T-helper 2 cell treated with Interferon-gamma antibody and Interleukin-4, amounts not matched to agents 5 μg/mL and 100 μg/mL, for 36 hours (primary cell): ENCODE measurements at places on chromosomes 11 and 22.

GRCh38 chr11:70790671-70791300 lies 392.5 kb downstream of the CTTN start:
- H3K4me3 ChIP-seq = no peak overlapping the region
- no peaks in the 10 kb centered on the region for H3K27me3 ChIP-seq
- no peak for DNase-seq
- H3K27ac ChIP-seq = no peak overlapping the region

- peaks cover 2% of the 10 kb centered on the region for H3K36me3 ChIP-seq
- DNase-seq = peak; percentile 62
- peaks cover 20% of the 10 kb centered on the region for H3K27me3 ChIP-seq
Measured at GRCh38 chr22:35231585-35232084, 25.7 kb upstream of the HMGXB4 start.

GRCh38 chr22:29385748-29386147 lies 2.6 kb downstream of the AP1B1 start:
- peaks cover 27% of the 10 kb centered on the region for H3K4me1 ChIP-seq
- H3K36me3 ChIP-seq = peaks cover 20% of the 10 kb centered on the region
- DNase-seq = no peak

GRCh38 chr11:48210052-48210451 lies 6.6 kb upstream of the OR4B1 start:
- H3K4me1 ChIP-seq = peaks cover under 1% of the 10 kb centered on the region
- peaks cover 5% of the 10 kb centered on the region for H3K27me3 ChIP-seq
- no peak overlapping the region for H3K27ac ChIP-seq
- DNase-seq = no peak

GRCh38 chr11:22471385-22471784 lies 133.2 kb downstream of the SLC17A6 start:
- DNase-seq = no peak
- H3K4me3 ChIP-seq = no peak overlapping the region
- H3K27me3 ChIP-seq = no peaks in the 10 kb centered on the region
- H3K36me3 ChIP-seq = no peaks in the 10 kb centered on the region
- H3K4me1 ChIP-seq = no peaks in the 10 kb centered on the region

DNA sequence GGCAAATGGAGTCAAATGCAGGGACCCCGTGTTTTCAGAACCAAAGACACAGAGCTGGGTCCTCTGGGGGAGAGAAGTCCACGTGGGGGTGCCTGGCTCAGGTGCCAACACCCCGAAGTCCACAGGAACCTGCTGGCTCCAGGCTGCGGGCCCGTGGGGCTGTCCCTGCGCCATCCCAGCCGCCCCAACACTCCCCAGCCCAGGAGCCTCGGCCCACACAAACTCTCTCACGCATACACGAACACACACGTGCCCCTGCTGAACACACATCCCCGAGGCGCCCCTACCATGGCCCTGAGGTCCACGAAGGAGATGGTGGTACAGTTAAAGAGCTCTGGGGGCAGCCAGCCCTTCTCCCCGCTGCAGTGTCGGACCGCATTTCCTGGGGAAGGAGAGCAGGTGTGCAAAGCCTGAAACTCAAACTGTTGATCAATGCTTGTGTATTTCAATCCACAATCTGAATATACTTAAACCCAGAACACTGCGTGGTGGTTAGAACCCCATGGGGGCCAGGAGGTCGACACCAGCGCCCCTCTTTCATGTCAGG lies 54.7 kb downstream of the TRMU start:
- H3K27ac ChIP-seq = no peak overlapping the region
- no peak for DNase-seq
- no peaks in the 10 kb centered on the region for H3K4me1 ChIP-seq
- no peaks in the 10 kb centered on the region for H3K27me3 ChIP-seq
- no peaks in the 10 kb centered on the region for H3K36me3 ChIP-seq
- no peak overlapping the region for H3K4me3 ChIP-seq

DNA sequence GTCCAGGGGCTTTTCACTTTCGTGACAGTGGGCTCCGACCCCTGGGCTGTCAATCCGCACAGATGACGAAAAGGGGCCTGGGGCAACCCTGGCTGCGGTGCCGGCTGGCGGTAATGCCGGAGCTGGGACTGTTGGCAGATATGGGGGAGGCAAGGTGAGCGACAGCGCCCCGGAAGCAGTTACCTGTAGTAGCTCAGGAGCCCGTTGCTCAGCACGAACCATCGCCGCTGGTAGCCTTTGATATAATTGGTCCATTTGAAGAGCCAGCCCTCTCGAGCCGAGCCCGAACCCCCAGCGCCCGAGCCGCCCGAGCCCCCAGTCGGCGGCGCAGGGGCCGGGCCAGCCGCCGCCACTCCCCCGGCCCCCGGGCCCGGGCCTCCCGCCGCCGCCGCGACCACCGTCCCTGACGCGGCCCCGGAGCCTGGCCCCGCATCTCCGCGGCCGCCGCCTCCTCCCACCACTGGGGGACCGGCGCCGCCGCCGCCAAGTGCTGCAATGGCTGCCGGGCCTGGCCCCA lies 396 bp downstream of the OSBP start:
- peaks cover 14% of the 10 kb centered on the region for H3K36me3 ChIP-seq
- no peaks in the 10 kb centered on the region for H3K27me3 ChIP-seq
- peak overlapping the region; percentile 93 for H3K27ac ChIP-seq
- peak overlapping the region; percentile 99 for H3K4me3 ChIP-seq
- H3K4me1 ChIP-seq = peaks cover 39% of the 10 kb centered on the region

GRCh38 chr22:27668828-27669797 lies 132.4 kb downstream of the MN1 start:
- H3K27ac ChIP-seq = no peak overlapping the region
- no peak overlapping the region for H3K4me3 ChIP-seq
- no peaks in the 10 kb centered on the region for H3K36me3 ChIP-seq
- no peaks in the 10 kb centered on the region for H3K27me3 ChIP-seq
- no peaks in the 10 kb centered on the region for H3K4me1 ChIP-seq

DNA sequence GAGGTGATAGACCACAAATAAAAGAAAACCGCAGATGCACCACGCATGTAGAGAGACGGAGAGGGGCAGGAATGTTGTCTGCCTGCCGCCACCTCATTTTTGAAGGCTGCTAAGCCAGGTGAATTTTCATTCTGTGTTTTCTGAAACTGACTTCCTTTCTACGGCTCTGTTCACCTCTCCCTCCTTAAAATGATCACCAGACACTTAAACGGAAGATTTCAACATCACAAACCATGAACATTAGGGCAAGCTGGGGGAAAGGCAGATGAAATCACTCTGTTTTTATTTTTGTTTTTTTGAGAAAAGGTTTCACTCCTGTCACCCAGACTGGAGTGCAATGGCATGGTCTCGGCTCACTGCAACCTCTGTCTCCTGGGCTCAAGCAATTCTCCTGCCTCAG lies 232.4 kb downstream of the MIAT start:
- peaks cover 3% of the 10 kb centered on the region for H3K4me1 ChIP-seq
- H3K27ac ChIP-seq = no peak overlapping the region
- H3K27me3 ChIP-seq = no peaks in the 10 kb centered on the region
- DNase-seq = no peak
